MV-4-11 (cell line): ENCODE measurements at places on chromosomes 2 and 18.

DNA sequence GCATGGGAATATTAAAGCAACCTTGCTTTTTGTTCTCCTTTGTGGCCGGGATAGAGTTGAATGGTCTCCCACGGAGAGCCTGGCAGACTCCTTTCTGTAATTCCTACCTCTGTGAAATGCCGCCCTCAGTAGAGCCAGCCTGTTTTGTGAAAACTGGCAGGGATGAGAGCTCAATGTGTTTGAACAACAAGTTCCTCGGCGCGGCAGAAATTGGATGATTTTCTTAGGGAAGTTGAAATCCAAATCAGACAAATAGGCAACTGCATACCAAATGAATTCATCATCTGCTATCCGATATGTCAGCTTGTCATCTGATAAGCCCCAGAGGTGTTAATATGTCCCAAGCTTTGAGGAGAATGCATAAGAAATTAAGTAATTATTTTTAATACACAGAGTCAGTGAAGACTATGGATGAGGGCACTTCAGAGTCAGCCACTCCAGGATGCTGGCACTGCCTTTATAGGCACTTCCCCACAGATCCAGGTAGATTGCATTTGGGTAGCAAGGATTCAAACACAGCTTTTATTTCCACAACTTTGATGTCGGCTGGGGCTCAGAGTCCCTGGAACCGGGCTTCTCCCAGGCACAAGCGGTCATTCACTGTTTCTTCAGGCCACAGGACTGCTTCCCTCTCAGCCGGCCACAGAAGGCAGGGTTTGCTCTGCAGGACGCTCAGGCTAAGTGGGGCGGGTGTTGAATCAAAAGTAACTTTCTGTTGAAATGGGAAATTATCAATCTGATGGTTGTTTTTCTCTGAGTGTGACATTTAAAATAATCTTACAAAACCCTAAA, 82.8 kb upstream of the REV1 start:
- DNase-seq = no peak

DNA sequence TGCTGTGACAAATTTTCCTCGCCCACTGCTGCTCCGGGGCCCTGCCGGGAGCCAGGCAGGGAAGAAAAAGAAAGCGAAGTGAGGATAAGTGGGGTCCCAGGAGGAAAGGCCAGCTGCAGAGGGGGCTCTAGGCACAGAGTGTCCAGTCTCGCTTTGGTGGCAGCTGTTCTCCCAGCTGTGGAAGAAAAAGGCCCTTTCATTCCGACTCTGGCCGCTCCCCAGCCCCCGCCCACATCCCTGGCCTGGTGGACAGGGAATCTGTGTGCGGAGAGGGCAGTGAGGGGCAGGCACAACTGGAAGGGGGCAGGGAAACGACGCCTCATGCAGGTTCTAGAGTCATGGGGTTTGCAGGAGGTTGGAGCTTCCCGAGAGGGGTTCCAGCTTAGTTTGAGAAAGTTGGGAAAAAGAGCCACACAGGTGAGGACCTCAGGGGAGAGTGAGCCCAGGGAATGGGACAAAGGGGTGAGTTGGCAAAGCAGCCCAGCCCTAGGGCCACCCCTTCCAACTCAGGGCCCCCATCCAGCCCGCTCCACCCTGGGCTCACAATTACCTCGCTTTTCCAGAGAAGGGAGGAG, 1.8 kb downstream of the RTKN start:
- DNase-seq = no peak

DNA sequence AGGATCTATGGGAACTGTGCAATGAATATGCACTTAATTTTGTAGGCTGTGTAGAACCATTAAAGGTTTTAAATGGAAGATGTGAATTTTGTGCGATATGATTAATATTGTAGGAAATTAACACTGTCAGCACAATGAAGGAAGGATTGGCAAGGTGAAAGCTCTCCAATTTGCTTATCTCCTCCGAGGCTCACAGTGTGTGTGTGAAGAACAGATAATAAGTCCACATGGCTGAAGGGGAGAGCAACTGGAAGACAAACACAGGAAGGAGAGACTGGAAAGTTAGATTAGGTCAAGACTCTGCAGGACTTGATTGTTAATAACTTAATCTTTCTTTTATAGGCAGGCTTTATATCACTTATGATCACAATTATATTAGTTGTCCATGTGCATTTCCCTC, 269.7 kb upstream of the VRK2 start:
- no peak for DNase-seq

DNA sequence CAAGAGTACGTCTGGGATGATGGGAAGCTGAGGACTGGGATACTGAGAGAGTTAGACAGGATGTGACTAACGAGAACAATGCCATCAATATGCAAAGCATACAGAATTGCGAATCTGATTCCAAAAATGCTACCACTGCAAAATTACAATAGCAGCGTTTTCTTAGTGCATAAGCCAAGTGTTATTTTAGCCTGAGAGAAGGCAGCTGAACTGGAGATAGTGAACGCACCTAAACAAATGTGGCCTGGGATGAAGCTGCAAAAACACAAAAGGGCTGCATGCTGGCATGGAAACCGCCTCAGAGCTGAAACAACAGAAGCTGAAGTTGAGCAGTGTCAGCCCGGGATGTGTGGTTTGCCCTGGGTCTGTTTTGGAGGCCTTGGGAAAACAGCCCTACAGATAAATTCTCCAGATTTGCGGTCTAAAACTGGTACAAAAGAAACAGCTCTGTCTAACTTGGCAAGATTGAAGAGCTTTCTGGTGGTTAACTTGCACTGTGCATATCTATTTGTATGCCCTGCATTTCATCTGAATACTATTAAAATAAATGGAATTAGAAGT, 45.5 kb downstream of the LYPD6 start:
- no peak for DNase-seq

GRCh38 chr2:212288308-212288707, 250.3 kb downstream of the ERBB4 start:
- no peak for DNase-seq

DNA sequence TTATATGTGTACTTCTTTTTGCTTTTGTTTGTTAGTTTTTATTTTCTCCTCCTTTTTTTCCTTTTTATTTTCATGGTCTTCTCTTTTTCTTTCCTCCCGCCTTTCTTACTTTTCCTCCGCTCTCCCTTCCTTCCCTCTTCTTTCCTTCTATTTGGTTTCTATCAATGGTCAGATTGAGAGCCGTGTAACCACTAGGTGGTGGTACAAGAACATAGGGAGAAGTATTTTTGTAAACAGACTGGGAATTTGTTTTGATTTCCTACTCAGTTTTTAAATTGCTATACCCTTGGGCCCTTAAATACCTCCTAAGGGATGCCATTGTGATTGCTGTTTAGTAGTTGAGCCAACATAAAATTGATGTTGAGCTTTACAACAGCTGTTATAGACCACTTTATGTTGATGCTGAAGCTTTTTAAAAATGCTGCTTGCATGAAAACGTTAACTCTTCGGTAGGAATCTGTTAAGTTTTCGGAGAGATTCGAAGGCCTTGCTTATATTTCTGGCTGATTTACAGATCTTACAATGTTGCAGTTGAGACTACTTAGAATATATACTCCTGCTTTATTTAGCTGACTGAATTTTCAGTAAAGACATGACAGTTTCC, 124.2 kb downstream of the UBE2E3 start:
- peak; percentile 54 for DNase-seq

- DNase-seq = no peak
These were observed 15.4 kb upstream of the GLI2 start for GRCh38 chr2:120720231-120720630.

DNA sequence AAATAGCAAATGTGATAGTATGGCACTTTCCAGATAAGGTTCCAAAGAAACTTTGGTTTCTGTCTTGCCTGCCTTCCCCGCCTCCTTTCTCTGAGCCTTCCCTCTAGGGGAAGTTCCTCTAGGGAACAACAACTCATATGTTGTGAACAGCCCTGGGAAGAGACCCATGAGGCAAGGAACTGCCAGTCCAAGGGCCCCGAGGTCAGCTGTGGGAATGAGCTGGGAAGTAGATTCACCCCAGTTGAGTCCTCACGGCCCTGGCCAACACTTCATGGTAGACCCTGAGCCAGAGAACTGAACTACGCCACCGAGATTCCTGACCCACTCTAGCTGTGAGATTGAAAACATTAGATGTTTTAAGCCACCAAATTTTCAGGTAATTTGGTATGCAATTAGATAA, 154.5 kb upstream of the CCDC68 start:
- DNase-seq = no peak

- no peak for DNase-seq
These were observed 11.0 kb upstream of the CATIP start for GRCh38 chr2:218345491-218346236.

DNA sequence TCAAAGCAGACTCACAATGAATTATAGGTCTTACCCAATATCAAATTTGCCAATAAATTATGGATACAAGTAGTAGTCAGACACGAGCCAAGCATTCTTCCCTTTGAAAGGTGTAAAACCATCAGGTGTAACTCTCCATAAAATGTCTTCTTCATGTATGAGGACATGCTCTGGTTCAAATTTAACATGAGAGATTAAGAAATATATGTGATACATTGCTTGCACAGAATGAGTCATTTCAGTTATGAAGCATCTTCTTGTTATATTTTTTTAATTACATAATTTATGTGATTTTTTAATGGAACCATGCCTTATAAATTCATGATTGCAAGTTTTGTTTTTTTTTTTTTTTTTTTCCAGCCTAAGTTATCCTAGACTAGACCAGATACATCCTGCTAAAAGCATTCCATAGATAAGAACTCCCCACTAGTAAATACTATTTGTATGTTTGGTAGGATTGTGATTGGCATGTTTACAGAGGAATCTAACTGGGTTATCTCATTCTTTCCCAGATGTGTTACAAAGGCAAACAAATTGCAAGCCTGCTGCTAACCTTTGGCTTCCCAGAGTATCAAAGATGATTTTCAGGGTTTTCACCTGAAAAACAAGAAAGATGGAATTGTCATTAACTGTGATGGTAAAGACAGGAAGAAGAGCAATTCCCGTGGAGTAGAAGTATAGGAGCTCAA, 621.9 kb downstream of the XIRP2 start:
- DNase-seq = no peak

DNA sequence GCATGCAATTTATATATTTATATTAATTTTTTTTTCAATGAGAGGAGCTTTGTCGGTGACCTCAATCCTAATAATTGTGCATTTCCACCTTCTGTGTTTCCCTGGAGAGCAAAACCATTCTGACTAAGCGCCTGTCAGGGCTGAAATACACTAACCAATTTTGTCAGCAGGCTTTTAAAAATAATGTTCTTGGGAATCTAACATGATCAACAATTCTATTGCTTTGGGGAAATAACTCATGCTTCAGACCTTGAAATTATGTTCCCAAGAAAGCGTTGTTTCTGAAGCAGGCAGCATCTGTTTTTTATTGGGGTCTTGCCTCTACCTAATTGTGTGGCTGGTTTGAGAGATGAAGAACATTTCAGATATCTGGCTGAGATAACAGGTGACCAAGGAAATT, 129.1 kb upstream of the ALKAL2 start:
- DNase-seq = no peak

DNA sequence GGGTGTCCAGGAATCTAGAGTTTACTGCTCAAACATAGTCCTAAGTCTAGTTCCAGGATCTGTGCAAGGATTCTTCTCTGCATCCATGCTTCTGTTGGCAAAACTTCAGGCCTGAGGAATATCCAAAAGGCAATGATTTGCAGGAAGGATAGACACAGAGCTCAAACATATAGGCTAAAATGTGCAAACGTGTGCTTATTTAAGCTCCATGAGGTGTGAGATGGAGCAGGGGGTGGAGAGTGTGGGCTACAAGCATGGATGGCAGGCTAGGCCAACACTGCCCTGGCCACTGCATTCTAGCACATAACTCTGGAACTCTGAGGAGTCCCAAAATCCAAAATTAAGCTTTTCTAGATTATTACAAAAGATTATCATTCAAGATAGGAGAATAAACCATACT, 301.1 kb downstream of the PAX3 start:
- no peak for DNase-seq

DNA sequence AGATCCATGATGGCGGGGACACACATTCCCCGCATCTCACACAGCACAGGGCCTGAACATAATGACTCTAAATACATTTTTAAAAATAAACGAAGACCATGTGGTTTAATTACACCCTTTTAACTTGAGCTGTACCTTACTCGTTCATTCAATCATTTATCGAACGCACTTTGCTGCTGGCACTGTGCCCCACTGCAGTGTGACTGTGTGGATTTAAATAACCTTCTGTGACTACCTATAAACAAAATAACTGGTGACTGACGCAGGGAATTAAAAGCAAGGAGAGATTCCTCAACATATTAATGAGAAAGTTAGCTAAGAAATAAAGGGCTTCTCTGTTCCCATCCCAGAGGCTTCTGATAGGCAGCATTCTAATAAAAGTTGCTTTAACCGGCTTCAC, 10.9 kb upstream of the FZD7 start:
- DNase-seq = no peak

- no peak for DNase-seq
These were observed 152.4 kb downstream of the DYSF start for GRCh38 chr2:71605781-71606241.

DNA sequence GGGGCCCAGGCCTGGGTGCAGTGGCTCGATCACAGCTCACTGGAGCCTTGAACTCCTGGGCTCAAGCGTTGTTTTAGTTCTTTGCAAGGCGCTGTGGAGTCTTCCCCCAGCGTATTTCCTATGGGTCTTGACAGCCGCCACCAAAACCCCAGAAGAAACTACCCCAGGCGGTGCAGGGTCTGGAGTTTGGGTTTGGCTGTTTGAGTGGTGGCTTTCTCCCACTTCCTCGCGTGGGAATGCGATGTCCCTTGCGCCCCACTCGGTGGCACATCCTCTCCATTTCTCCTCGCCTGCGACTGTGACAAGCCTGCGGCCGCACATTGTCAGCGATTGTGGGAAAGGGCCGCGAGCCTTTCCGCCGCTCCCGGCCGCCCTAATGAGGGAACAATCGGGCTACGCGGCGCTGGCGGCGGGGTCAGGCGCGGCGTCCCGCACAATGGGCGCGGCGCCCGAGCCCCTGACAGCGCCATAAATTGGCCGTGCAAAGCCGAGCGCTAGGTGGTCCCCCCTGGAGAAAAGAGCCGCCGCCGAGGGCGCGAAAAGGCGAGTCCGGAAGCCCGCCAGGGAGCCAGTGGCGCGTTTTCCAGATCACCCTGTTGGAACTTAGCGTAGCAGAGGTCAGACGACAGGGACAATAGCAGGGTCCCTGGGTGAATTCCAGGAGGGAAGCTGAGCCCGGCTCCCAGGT, 194.9 kb upstream of the POU3F3 start:
- DNase-seq = no peak

DNA sequence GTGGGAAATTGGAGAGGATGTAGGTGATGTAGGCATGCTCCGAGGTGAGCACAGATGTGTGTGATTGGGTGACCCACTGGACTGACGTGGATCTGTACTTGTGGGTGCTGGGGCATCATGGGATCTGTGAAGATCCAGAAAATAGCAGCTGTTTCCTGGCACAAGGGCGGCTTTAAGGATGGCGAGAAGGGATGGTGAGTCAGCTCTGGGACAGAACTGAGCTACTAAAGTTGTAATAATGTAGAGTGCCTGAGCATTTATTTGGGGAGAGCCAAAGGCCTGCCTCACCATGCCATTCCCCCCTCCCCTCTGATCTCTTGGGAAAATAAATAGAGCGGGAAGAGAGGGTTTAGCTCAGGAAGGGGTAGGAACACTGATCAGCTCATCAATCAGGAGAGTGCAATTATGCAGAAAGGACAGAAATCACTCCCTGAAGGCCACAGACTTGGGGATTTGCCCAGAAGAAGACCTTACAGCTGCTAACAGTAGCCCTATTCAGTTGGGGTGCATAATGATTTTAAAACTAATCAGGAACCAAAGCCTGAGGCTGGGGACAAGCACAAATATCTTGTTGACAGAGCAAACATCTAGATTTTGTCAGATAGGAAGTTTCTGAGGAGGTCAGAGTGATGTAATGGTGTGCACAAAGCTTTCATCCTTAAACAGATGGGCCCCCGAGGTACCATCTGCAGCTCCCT, 30.3 kb downstream of the TANC1 start:
- no peak for DNase-seq

GRCh38 chr2:96832754-96833507, 10.9 kb downstream of the ANKRD23 start:
- DNase-seq = no peak
